ENCODE measurements at places on chromosomes 5 and 9.

DNA sequence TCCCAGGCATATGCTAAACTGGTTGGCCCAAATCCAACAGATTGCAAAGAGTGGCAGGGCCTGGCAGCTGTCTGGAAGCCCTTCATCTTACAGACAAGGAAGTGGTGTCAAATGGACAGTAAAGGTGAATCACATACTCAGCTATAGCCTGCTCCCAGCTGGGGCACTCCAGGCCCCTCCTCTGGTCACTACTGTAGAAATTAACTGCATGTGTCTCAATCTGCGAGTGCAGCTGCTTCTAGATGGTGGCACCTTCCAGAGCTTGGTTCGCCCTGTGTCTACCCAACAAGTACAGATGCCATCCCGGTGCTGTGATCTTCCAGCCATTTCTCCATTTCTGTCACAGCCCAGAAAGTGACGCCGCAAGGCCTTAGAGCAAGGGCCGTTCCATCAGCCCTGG is 50.2 kb downstream of the OTULIN start:
- DNase-seq = no peak

GRCh38 chr5:178339272-178339671 is 106.7 kb upstream of the PHYKPL start:
- no peak for DNase-seq

- no peak for DNase-seq
These were observed 105.5 kb upstream of the CPLX2 start for GRCh38 chr5:175765858-175766257.

DNA sequence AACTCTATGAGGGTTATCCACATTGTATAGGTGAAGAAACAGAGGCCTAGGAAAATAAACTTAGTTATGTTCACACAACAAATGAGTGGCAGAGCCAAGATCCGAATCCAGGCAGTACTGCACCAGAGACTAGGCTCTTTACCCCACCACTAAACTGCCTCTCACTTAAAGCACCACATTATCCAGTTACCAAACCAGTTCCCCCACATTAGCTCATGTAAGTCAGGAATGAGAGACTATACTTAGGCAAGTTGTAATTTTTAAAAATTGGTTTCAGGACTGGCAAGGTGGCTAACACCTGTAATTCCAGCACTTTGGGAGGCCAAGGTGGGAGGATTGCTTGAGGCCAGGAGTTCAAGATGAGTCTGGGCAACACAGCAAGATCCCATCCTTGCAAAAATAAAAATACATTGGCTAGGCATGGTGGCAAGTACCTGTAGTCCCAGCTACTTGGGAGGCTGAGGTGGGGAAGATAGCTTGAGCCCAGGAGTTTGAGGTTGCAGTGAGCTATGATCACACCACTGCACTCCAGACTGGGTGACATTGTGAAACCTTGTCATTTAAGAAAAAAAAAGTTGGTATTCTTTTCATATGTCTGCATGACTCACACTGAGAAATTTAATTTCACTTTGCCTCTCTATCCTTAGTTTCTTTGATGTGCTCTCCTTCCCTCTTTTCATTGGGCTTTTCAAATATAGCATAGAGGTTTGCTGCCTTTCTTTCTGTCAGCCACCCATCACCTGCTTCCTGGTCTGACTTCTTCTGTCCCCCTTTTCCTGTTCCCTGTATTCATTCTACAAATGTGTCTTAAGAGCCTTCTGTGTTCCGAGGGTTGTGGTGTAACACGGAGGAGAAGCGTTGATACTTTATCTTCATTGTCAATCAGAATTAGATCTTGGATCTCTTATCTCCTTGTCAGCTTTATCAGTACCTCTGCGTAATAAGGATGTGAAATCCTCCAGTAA is 64.7 kb downstream of the ERMP1 start:
- no peak for DNase-seq

DNA sequence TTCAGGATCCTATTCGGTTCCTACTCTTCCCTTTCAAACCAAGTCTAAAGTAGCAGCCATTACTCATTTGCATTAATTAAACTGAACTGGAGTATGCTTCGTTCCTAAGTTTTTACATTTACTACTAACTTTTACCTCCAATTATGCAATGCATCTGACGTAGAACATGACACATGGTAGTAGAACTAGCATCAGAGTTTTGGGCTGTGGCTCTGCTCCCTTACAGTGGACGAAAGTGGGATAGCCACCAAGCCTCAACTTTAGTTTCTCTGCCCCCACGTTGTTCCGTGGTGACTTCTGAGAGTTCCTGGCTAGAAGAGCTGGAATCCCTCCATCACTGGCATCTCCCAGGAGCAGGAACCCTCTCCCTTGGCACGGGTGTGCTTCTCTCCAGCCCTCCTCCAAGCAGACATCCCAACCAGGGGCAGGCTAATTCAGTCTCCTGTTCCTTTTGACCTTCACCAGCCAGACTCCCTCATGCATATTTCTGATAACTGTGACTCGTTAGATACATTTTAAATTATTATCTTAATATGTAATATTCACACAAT is 2.9 kb downstream of the IFNE start:
- DNase-seq = no peak

DNA sequence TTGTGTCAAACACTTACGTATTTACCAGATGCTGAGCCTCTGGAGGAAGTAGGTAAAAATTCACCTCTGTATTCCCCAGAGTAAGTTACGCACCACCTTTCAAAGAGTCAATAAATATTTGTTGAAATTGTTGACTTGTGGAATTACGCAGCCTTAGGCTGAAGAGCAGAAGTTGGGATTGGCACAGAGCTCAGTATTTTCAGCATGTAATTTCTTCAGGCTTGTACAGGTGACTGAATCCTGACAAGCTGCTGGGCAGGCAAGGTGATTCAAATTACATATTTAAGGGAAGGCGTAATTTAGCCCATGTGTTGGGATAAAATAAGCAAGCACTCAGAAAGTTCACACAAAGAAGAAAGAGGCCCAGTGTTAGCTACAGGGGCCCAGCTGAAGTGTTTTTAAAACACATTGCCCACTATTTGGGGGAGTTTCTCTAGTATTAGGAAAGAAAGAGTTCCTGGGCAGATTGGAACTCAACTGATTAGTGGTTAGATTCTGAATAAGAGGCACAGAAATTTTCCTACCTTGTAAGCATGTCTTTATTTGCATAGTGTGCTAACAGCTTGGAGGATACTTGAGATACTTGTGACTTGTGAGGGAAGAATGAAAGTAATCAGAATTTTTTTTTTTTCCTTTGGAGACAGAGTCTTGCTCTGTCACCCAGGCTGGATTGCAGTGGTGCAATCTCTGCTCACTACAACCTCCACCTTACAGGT is 165.3 kb upstream of the FBXL7 start:
- no peak for DNase-seq

GRCh38 chr5:172939071-172939470 is 20.2 kb upstream of the RPL26L1 start:
- no peak for DNase-seq

DNA sequence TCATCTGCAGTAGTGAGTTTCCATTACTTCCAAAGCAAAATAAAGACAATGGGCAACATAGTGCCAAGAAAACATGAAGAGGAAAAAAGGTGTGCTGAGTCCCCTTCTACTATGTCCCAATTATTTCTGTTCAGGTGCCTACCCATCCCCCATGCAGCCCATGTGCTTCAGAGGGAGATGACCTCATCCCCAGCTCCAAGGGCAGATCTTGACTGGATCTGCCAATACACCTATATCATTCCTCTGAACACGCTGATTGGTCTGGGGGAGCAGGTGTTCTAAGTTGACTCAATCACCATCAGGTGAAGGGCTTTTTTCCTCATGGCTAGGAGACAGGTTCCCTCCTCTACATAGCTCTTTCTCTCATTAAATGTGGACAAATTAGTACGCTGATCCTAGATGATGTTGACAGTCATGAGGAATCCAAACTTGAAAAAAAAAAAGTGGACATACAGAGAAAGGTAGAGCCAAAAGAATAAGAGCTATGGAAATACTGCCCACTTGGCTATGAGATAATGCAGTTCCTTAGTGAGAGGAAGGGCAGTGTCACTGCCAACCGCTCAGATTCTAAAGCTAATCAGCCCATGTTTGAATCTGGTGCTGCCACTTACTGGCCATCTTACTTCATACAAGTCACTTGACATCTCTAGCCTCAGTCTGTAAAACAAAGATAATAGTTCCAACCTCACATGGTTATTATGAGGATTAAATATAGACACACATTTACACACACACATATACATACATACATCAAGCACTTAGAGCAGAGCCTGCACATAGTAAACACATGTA is 23.1 kb downstream of the PRELID2 start:
- DNase-seq = no peak

DNA sequence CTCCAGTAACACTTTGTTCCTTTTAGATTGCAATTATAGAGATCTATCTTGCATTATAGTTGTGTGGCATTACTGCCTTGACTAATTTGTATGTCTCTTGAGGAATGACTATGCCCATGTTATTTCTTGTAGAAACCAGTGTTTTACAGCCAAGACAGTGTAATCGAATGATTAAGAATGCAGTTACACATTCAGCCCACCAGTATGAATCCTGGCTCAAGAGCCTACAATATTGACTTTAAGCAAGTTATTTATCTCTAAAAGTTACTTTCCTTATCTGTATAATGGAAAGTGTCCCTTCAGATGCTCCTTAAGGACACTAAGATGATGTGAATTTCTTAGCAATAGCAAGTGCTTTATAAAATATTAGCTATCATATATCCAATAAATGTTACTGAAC is 9.7 kb upstream of the SNX24 start:
- no peak for DNase-seq

DNA sequence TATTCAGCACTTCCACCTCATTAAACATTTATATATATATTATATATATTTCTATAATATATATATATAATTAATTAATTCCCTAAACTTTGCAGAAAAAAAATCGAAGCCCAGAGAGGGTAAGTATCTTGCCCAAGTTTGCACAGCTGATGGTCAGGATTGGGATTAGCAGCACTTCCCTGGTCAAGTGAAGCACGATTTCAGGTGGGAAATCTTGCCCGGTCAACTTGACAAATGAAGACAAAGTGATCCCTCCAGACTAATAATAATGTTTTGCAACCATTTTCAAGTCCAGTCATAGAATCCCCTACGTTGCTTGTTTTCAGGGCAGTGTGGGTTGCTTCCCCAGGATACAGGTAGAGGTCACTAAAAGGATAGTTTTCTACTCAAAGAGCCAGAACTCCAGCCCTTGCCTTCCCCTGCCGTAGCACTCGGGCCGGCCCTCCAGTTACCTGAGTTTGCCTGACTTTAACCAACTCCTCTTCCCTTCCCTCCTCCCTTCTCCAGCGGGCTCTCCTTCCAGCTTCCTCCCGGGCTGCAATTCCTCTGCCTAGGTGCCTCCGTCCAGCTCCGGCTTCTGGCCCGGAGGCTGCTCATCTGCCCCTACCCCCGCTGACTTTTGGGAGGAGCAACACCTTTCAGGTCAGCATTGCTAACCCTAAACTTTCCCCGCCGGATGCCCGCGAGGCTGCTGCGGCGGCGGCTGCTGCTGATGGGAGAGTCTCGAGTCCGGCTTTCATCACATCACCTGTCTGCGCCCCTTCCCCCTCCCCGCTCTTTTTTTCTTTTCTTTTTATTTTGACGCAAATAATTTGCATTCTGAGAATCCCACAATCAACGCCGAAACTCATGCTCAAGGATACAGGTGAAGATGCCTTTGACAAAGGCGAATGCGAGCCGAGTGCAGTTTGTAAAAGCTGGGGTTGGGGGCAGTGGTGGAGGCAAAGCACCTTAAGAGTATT is 930 bp downstream of the PRLR start:
- DNase-seq = peak; percentile 27

DNA sequence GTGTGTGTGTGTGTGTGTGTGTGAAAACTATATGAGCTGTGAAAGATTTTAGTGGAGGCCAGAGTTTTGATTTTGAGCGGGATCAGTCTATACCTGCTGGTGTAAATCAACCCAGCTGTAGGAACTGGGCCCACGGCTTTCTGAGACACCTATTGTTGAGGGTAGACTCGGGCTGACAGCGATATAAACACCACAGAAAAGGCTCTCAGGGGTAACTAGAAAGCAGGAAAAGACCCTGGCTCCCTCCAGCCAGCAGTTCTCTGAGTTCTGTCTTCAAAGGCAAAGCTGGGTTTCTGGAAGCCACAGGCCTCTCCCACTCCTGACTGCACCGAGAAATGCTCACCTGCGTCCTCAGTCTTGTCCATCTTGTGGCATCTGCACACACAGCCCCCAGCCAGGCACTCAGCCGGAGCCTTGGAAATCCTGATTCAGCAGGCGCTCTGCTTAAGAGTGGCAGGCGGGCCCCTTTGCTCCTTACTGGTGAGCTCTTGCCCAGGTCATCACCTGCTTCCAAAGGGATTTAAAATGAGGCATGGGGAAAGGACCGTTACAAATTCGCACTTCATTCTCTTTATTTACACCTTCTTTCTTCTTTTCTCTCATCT is 223.3 kb downstream of the NDUFS4 start:
- DNase-seq = no peak

GRCh38 chr5:130286971-130287370 is 382.7 kb downstream of the CHSY3 start:
- DNase-seq = no peak

DNA sequence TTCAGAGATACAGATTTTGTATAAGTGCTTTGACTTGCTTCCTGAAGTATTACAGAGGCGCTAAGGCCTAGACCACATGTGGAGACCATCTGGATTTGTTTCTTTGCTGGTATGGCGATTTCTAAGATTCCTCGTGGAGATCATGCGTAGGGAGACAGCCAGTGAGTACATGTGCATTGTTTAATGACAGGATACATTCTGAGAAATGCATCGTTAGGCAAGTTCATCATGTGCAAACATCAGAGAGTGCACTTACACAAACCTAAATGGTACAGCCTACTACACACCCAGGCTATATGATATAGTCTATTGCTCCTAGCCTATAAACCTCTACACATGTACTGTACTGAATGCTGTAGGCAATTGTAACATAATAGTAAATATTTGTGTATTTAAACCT is 16.5 kb upstream of the CEP120 start:
- no peak for DNase-seq

GRCh38 chr9:129430940-129431643 is 189.8 kb downstream of the C9orf50 start:
- no peak for DNase-seq

GRCh38 chr9:21806644-21807043 is 4.2 kb downstream of the MTAP start:
- DNase-seq = no peak

DNA sequence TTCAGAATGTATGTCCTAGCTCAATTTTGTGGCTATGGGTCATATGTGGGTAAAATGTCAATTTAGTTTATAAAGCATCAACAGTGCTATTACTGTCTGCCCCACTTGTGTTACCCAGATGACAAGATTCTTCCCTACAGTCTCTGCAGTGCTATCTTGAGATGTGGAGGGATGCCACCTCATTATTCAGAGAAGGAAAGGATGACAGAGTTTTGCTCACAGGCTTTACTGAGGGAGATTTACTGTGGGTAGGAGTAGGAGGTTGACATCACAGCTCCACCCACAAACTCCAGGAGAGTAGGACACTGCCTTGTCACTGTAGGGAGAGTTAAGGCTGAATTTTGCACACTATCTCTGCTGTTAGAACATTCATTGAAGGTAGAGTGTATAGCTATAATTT is 359.3 kb downstream of the HTR1A start:
- no peak for DNase-seq

GRCh38 chr9:128841694-128842492 is 12.3 kb upstream of the SPOUT1 start:
- DNase-seq = no peak

- DNase-seq = no peak
These were observed 45.1 kb downstream of the PRRT1B start for GRCh38 chr9:131590449-131590848.
